ENCODE measurements at places on chromosomes 2 and 18. TPM values are rescaled to one million over a fixed set of nuclear protein-coding genes. Genes with fewer than 3 reads are reported as not detected.

The RBKS gene
- total RNA-seq: 4.0 TPM

The TRPM8 gene
- total RNA-seq: not detected

The MBP gene
- 34.9 TPM for total RNA-seq

The CABLES1 gene
- total RNA-seq: 3.1 TPM

The CMPK2 gene
- 3.4 TPM for total RNA-seq

The LIMS2 gene
- 260 TPM for total RNA-seq

The C2orf80 gene
- not detected for total RNA-seq

The BMPR2 gene
- 45.3 TPM for total RNA-seq

The C2orf78 gene
- total RNA-seq: not detected

The TTN gene
- 3,032 TPM for total RNA-seq

DNA sequence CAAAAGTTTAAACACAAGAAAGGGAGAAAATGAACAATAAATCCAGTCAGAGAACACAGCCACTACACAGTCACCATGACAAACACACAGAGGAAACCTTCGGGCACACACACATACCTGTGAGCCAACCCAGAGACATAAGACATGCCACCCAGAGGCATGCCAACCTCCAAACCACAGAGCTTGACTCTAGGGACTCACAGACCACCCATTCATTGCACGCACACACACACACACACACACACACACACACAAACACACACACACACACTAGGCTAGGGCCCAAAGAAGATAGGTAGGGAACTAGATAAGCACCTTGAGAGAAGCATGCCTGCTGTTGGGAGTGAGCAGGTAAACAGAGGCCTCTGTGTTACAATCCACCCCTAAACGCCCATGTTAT lies 9.1 kb downstream of the SIX3 start:
- no peak for DNase-seq

- DNase-seq: peak; percentile 86
Measured at GRCh38 chr2:128347701-128348539, 29.3 kb upstream of the HS6ST1 start.

DNA sequence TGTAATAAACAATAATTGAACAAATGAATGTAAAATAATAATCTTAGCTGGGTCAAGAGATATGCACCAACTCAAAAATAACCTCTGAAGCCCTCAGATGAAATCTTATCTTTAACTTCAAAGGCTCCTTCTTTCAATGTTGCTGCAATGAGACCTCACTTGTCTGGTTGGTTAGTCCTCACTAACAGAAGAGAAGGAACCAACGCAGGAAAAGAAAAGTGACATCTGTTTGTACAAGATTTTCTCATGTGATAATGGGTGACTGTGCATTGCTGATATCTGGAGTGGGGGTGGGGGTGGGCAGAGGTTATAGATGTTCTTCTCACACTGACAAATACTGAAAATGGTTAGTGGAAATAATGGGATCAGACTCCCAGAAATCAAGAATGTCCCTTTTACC lies 2.6 kb downstream of the SCN7A start:
- DNase-seq: no peak

- no peak for DNase-seq
Measured at GRCh38 chr2:229350883-229351282, 79.8 kb upstream of the PID1 start.

DNA sequence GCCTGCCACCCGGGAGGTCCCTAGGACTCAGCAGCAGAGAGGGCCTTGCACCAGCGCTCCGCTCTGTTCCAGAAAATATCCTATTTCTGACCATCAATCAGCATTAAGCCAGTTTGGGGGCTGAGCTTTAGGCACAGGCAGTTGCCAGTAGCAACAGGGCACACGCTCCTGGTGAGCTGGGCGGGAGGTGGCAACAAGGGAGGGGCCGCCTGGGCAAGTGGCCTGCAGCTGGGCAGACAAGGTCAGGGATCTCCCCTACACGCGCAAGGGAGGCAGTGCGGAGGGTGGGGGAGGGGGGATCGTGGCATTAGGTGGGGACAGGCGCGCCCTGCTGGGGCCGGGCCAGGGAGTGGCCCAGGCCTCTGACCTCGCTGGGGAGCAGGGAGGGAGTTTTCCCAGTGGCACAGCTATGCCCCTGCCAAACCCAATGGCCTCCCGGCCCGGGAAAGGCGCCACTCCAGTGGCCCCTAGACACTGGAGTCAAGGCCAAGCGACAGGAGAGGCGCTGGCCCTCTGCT lies 302.8 kb downstream of the NCKAP5 start:
- DNase-seq: peak; percentile 58

DNA sequence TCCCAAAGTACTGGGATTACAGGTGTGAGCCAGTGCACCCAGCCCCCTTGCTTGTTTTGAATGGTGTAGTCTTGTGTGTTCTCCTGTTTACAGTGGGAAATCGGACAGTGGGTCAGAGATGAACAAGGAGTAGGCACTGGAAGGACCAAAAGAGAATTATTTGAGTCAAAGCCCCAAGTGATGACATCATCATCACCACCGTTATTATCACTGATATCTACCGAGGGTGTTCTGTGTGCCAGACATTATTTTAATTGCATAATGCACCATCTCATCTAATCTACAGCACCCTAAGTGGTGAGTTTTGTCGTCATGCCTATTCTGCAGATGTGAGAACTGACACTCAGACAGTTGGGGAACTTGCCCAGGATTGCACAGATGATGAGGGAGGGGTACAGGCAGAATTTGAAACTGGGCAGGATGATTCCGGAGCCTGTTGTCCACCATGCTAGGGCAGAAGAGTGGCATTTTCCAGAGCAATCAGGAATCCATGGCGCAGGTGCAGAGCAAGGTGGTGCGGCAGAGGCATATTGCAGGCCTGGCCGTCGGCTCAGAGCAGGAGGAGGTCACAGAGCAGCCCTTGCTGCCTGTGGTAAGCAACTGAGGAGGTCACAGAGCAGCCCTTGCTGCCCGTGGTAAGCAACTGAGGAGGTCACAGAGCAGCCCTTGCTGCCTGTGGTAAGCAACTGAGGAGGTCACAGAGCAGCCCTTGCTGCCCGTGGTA lies 137.0 kb upstream of the HDAC4 start:
- no peak for DNase-seq

GRCh38 chr2:46643951-46644350 lies 164.6 kb downstream of the TMEM247 start:
- no peak for DNase-seq

GRCh38 chr2:12603781-12604295 lies 112.9 kb upstream of the TRIB2 start:
- no peak for DNase-seq

DNA sequence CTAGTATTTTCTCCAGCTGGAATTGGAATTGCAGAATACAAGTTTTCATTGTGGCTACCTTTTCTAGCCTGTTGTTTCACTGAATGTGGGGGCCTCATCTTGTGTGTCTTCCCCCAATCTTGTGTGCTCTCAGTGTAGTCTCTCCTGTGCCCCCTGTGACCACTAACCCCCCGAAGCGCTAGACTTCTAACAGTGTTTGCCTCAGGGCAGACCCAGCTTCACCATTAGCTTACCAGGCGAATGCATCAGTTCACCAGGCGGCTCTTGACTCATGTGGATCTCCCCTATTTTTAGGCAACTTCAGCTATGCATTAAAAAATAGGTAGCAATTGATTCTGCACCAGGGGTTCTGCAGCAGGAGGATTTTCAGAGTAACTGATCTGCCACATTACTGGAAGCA lies 376.2 kb upstream of the MEIS1 start:
- no peak for DNase-seq

DNA sequence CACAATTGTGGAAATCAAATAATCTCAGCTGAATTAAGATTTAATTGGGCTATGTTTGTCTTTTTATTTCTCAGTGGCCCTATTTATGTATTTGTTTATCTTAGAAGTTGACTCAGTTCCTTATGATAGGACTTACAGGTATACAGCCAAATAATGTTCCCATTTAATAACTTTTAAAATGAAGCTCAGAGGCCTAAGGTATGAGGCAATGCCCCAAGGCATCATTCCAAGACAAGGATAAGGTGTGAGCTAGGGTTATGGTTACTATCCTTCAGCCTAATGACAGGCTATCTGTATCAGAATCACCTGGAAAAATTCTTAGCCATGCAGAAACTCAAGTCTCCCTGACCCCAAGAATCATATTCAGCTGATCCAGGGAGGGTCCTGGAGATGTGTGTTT lies 7.4 kb upstream of the NRBP1 start:
- DNase-seq: no peak

DNA sequence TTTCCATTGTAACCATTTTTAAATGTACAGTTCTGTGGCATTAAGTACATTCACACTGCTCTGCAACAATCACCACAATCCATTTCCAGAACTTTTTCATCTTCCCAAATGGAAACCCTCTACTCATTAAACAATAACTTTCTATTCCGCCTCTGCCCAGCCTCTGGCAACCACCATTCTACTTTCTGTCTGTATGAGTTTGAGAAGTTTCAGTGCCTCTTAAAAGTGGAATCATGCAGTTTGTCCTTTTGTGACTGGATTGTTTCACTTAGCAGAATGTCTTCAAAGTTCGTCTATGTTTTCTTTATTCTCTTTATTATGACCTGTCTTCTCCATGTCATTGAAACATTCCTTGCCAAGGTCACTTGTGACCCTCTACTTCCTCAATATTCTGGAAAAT lies 22.0 kb upstream of the PELI1 start:
- no peak for DNase-seq

DNA sequence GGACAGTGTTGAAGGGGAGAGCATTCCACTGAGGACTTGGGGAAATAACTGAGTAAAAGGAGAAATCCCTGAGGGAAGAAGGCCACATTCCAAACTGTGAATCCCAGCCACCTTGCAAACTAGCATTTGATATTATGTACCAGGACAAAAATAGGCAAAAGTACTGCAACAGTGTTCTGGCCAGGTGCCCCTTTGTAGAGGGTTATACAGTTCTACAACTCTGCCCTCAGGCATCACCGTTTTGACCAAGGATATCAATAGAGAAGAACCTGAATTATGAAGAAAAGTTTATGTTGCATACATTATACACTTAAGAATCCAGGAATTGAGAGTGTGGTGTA lies 20.6 kb upstream of the CAVIN2 start:
- no peak for DNase-seq

DNA sequence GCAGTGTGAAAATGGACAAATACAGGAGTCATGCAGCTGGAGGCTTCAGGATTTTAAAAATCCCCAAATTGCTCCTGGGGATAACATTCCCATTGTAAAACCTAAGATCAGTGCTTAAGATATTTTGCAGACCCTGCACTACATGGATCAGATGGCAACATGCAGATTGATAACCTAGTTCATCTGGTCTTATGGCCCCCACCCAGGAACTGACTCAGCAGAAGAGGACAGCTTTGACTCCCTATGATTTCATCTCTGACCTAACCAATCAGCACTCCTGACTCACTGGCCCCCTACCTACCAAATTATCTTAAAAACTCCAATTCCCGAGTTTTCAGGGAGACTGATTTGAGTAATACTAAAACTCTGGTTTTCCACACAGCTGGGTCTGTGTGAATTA lies 20.0 kb downstream of the SRBD1 start:
- no peak for DNase-seq

- DNase-seq: no peak
Measured at GRCh38 chr2:75865702-75866101, 155.0 kb upstream of the GCFC2 start.

DNA sequence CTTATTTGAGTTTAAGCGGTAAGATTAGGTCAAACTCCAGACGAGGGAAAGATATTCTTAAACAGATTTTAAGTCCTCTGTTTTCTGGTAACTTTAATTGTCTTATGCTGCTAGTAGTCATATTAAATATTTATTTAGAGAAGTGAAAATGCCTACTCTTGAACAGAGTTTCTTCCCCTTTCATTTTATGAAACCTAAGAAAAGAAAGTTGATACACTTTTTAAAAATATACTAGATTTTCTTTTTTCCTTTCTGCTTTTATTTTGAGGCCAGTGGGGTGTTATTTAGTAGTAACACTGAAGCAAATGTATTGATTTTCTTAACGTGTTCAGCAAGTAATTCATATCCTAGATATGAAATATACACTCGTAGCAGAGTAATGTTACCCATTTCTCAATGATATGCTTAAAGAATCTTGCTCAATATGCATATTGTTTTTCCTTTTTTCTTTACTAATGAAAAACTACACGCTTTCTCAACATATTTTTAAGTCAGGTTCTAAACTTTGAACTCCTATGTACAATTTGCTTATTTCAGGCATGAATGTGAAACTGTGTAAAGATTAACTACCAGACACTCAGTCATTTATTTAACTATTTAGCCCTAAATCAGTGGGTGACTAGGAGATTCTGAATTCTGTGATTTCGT lies 691 bp downstream of the KYNU start:
- no peak for DNase-seq

DNA sequence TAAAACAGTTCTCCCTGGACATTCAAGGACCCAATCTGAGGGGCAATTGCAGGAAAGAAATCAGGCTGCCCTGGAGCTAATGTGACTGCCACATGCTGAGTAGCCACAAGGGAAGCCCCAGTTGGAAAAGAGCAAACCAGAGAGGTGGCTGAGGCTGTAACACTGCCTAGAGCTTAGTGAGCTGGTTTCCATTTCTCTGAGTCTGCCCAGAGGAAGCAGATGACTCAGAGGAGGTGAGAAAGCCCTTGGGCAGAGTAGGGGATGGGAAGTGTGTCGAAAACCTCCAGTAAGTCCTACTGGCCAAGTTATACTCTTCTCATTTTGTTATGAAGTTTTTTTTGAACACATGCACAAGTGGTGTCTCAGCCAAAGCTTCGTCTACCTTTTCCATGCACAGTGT lies 753.0 kb downstream of the CNTNAP5 start:
- DNase-seq: no peak

DNA sequence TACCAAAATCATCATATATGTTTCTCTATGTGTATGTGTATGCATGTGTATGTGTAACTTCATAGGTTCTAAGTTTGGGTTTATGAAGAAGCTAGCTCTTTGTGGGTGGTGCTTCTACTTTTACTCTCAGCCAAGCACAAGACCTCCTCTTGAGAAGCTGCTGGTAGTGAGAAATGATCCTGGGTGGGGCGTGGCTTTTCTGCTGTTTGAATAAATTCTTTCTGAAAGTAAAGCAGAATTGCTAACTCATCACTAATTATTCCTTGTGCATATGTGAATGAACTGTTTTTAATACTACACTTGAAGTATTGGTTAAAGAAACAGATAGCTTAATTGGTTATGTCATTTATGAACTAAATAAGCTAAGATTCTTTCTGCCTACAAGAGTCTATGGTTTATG lies 7.6 kb upstream of the GAREM1 start:
- DNase-seq: no peak

DNA sequence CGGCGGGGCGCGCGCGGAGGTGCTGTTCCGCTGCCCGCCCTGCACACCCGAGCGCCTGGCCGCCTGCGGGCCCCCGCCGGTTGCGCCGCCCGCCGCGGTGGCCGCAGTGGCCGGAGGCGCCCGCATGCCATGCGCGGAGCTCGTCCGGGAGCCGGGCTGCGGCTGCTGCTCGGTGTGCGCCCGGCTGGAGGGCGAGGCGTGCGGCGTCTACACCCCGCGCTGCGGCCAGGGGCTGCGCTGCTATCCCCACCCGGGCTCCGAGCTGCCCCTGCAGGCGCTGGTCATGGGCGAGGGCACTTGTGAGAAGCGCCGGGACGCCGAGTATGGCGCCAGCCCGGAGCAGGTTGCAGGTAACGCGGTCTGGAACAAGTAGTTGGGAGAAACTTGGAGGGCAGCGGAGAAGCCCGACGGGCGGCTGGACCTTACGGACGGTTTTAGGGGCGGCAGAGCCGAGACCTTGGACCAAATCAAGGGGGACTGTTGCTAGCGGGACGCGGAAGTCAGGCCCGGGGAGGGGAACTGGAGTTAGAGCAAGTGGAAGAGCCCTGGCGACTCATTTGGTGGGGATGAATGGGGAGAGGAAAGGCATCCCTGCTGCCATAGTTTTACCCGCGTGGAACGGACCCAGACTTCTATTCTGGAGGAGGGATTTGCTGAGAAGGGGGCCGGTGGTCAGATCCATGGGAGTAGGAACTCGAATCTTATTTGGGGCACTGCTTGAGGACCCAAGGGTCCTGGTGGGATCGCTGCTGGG lies 573 bp downstream of the IGFBP2 start:
- DNase-seq: no peak
